ENCODE measurements at places on chromosomes 4 and X.

DNA sequence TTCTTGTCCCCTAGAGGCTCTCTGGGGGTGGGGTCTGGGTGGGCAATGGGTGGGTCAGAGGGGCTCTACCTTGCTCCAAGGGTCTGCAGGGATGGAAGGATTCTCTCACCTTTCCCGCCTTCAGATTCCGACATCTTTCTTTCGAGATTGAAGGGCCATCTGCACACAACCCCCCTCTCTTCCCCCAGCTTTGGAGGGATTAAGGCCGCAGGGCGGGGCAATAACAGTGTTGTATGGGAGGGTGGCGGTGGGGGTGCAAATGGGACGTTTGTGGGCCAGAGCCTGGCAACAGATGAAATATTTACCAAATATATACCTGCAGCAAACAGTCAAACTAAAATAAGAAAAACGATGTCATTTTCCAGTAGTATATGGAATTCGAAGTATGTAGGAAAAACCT lies at the start of gene CACNA1F:
Gene CACNA1F, minus strand, starts transcription at position 165 of the 400 bp plus-strand sequence. Its CDS starts 31 bp downstream, at position 134.
- DNase-seq, result no peak

- DNase-seq, result no peak
Measured at GRCh38 chr4:148293571-148293970, 148.6 kb downstream of the NR3C2 start.

DNA sequence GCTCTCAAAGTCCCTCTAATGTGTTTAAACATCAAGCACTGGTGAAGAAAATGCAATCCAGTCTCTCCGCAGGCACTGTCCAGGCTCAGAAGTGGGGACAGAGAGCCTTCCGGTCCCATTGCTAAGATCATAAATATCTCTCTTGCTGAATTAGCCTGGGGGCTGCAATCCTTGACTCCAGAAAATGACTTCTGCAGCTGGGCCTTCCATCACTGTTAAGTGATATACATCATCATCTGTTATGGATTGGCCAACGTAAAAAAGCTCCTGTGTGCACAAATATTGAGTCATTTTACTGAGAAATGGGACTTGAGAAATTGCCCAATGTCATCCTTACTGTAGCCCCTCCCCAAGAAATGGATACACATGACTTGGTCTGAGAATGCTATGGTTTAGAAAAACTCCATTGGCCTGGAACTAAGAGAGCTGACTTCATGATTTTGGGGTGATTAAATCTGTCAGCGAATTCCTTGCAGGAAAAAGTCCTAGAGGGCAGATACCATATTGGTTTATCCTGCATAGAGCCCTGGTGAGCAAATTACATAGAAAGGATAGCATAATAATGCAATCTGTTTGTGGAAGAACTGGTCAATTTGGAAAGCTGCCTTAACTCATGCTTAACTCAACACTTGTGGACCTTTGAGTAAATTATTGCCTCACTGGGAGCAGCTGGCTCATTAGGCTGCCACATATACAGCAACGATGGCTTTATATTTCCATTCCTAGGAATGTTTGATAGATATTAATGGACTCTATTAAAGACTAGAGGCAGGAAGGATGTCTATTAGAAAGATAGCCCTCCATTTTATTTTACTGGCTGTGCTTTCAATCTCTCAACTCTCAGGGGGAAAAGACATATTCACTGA lies 346.1 kb downstream of the GBA3 start:
- no peak for DNase-seq

GRCh38 chr4:81549984-81550383 lies 78.3 kb upstream of the RASGEF1B start:
- no peak for DNase-seq

DNA sequence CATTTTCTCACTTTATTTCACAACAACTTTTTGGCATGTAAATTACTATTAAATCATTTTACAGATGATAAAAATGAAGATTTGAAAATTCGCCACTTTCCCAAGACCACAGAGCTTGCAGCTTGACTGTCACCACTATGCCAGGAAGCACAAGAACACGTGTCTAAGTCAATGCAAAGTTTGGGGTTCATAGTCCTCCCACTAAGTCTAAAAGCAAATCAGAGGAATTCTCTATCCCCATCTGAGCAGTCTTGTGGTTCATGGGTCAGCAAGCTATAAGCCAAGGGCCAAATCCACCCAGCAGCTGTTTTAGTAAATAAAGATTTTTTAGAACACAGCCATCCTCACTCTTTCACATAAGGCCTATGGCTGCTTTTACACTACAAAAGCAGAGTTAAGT lies 833.3 kb upstream of the INTU start:
- no peak for DNase-seq

DNA sequence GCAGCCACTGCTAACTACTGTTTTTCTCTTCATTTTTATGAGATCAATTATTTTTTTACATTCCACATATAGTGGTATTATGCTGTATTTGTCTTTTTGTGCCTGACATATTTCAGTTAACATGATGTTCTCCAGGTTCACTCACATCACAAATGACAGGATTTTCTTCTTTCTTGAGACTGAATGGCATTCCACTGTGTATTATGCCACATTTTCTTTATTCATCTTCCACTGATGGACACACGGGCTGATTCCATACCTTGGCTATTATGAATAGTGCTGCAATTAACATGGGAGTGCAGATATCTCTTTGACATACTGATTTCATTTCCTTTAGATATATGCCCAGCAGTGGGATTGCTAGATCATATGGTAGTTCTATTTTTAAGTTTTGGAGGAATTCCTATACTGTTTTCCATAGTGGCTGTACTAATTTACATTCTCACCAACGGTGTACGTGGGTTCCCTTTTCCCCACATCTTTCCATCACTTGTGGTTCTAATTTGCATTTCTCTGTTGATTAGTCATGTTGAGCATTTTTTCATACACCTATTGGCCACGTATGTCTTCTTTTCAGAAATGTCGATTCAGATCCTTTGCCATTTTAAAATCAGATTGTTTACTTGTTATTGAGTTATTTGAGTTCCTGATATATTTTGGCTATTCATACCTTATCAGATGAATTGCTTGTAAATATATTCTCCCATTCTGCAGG lies 14.9 kb upstream of the ZCCHC4 start:
- DNase-seq, result no peak

DNA sequence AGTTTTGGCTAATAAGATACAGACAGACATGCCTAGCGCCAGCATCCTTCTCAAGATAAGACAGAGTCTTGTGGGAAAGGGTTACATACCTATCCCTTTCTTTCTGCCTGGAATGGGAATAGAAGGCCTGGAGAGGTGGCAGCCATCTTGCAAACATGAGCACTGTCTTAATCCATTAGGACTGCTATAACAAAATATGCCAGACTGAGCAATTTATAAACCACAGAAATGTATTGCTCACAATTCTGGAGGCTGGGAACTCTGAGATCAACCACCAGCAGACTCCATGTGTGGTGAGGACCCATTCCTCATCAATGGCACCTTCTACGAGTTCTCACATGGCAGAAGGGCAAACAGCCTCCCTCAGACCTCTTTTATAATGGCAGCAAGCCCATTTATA lies 26.5 kb upstream of the NEIL3 start:
- DNase-seq, result no peak

DNA sequence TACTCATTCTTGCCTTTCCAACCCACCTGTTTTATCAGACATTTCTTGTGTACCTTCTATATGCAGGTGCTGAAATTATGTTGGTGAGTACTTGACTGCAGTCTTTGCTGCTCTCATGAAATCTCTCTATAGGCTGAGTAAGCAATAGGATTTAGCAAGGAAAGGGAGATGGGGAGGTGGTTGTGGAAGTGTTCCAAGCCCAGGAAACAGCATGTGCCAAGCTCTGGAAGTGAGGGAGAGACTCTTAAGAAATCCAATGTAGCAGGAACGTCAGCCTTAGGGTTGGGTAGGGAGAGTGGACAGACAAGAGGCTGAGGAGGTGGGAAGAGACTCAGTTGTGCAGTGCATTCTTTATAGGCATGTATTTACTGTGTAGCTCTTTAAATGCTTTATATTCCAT lies 5.6 kb downstream of the SEPTIN11 start:
- no peak for DNase-seq

DNA sequence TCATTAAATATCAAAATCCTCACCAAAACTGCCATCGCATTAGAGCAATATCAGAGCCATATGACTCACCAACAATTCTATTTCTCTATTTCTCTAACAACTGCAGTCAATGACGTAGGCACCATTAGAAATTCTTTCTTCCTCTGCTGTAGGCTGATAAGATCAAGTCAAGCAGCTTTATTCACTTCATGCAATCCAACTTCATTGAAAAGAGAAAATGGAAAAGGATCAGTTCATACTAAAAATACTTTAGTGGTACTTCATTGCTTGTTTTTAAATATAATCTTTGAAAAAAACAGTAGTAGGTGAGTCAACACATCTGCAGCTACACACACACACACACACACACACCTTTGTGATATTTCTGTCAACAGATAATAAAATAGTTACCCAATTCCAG lies 345.3 kb upstream of the TENM3 start:
- no peak for DNase-seq

GRCh38 chrX:149962859-149963757 lies 24.8 kb upstream of the EOLA2 start:
- no peak for DNase-seq

- no peak for DNase-seq
Measured at GRCh38 chr4:85867271-85867670, 392.3 kb downstream of the ARHGAP24 start.

DNA sequence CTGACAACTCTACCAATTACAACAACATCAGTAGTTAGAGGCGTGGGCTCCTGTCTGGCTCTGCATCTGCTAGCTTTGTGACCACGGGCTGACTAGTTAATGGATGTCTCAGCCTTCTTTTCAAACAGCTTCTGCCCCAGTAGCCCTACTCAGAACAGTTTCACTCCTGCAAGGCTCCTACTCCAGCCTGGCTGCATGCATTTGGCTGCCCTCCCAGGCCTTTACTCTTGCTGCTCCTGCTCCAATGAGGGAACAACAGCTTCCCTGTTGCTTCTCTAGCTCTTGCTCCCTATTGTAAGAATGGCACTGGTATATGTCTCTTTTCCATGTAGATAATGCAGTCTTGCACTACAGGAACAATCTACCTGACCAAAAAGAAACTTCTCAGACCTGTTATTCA lies 93.3 kb downstream of the TTC29 start:
- no peak for DNase-seq

- no peak for DNase-seq
Measured at GRCh38 chr4:95637043-95637600, 88.3 kb upstream of the UNC5C start.

DNA sequence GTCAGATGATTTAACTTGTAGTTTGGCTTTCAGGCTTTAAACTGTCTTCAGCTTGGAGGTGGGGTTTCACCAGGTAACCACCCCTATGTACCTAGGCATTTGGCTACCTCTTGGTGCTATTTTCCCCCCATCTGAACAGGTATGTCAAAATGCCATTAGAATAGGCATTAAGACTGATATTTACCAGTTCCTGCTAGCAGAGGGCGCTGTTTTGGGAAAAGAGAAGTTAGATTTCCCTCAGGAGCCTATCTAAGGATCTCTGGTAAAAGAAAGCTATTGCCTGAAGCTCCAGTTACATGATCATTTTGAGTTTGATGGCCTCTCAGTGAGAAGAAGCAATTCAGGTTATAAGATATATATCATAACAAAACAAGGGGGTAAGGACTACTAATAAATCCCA lies 879.1 kb downstream of the SH3BGRL start:
- DNase-seq, result no peak

DNA sequence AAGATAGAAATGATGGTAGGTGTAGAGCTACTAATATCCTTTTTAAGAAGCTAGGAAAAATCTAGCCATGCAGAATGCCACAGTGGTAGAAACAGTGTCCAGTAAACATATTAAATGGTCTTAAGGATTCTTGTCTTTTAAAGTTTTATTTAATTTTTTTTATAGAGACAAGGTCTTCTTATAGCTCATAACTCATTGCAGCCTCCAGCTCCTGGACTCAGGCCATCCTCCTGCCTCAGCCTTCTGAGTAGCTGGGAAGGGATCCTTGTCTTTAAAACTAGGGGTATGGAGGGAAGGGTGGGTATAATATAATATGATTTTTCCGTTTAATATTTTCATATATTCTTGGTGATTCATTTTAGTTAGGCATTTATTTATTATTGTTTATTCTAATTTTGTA lies 3.8 kb downstream of the TMEM165 start:
- no peak for DNase-seq

DNA sequence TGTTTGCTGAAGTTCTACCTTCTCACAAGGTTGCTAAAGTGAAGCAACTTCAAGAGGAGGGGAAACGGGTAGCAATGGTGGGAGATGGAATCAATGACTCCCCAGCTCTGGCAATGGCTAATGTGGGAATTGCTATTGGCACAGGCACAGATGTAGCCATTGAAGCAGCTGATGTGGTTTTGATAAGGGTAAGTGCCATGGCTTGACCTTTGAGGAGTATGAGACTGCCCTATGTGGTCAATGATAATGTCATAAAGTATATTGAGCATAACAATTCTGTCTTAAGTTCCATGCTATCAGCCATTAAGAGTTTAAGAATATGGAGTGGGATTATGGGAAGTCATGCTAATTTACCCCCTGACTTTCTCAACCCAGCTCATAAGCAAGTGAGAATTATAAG lies 61.4 kb upstream of the PGK1 start:
- no peak for DNase-seq

GRCh38 chr4:44817930-44818329 lies 91.6 kb upstream of the GNPDA2 start:
- no peak for DNase-seq

DNA sequence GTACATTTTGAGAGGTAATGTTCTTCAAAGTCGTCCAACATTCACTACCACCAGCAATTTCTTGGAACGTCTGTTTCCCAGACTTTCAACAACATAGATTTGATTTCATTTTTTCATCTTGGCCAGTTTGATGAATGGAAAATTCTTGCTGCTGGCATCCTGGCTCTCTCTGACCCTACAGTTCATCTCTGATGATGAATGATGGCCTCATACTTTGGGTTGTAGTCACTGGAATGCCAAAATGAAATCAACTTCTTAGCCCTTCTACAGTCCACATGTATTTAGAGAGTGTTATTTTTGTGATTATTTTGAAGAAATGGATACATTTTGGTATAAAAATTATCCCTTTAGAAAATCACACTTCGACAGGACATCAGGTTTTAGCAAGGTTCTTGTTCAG lies 8.8 kb downstream of the CHST7 start:
- no peak for DNase-seq

- DNase-seq, result peak; percentile 46
Measured at GRCh38 chr4:140152013-140152703, 1.8 kb downstream of the MAML3 start.

DNA sequence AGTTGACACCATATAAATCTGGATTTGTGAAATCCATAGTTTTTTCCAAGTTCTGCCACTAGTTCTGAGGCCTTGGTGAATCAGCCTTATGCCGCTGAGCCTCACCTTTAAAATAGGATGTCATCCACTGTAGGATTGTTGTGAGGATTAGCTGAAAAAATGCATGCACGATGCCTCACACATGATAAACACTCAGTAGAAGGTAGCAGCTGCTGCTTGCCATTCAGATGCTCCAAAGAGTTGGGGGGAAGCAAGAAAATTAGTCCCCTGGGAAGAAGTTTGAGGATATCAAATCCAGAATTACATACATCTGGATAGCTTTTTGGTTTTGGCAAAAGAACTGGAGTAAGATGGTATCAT lies 7.4 kb downstream of the MMAA start:
- DNase-seq, result no peak

All from stimulated activated CD8-positive, alpha-beta memory T cell treated with anti-CD3 and anti-CD28 coated beads, Interleukin-15, amount 100 ng/mL, for 1 hour (primary cell).